EL (cell line): ENCODE measurements at places on chromosomes 7 and 10.

DNA sequence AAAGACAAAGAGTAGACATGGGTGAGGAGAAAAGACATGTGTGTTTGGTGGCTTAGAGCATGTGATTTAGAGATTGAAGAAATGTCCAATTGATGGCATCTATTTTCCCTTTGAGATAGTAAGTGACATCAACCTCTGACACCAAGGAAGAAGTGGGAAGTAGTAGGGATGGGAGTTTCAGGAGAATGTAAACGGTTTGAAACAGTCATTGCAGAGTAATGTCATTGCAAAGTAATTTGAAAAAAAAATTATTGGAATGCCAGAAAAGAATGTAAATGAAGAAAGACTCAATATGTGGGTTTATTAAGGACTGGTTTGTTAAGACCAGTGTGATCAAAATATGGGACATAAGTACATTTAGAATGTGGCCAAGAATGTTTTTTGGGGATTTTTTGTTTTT, 26.6 kb downstream of the GNG11 start:
- peak; percentile 79 for DNase-seq

DNA sequence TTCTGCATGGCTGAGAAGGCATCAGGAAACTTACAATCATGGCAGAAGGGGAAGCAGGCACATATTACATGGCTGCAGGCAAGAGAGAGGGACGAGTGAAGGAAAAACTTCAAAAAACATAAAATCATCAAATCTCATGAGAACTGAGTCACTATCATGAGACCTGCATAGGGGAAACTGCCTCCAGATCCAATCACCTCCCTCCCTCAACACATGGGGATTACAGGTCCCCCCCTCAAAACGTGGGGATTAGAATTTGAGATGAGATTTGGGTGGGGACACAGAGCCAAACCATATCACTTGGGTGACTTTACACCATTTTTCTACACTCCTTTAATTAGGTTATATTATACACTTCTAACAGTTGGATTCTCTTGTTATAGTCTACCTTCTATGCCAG, 490.7 kb upstream of the KCND2 start:
- DNase-seq = no peak

- DNase-seq = no peak
These were observed 646.3 kb upstream of the ANKRD30A start for GRCh38 chr10:36479073-36479472.

DNA sequence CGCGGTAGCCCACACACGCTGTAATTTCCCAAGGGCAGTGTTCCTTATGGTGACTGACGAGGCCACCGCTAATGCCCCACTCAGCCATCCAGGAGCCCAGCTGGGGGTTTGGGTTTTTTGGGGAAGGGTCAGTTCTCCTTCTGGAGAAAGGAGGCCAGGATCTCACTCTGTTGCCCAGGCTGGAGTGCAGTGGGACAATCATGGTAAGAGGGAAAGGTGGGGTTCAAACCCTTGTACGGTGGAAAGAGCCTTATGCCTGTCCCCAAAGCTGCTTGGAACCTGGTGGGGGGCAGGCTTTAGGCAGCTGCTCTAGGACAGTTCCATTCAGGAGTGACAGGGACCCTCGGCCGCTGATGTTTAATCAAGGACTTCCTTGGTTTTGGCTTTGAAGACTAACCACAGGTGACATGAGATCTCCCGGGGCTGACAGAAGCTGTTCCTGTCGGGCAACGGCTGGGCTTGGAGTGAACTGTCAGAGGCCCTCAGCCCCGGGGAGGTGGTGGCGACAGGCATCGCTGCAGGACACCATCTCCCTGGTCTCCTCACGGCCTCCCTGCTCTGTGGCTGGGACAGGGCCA, 84.5 kb downstream of the CARD11 start:
- no peak for DNase-seq
